ENCODE measurements at places on chromosomes 2 and 18. TPM values are rescaled to one million over a fixed set of nuclear protein-coding genes. Genes with fewer than 3 reads are reported as not detected.

Gene PRSS56
- not detected for total RNA-seq

Gene ATOH8
- 7.5 TPM for total RNA-seq

Gene SP140
- total RNA-seq = not detected

Gene HOXD13
- not detected for total RNA-seq

Gene IWS1
- 34.9 TPM for total RNA-seq

Gene IL36RN
- not detected for total RNA-seq

Gene PROC
- 0.44 TPM for total RNA-seq

DNA sequence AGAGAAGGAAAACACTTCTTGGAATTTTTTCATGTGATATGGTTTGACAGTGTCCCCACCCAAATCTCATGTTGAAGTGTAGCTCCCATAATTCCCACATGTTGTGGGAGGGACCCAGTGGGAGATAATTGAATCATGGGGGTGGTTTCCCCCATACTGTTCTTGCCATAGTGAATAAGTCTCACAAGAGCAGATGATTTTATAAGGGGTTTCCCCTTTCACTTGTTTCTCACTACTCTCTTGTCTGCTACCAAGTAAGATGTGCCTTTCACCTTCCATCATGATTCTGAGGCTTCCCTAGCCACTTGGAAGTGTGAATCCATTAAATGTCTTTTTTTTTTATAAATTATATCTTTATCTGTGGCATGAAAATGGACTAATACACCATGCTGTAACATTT is 250.7 kb downstream of the LPIN1 start:
- DNase-seq = no peak

- no peak for DNase-seq
These were observed 156.8 kb downstream of the VAPA start for GRCh38 chr18:10070561-10071000.

DNA sequence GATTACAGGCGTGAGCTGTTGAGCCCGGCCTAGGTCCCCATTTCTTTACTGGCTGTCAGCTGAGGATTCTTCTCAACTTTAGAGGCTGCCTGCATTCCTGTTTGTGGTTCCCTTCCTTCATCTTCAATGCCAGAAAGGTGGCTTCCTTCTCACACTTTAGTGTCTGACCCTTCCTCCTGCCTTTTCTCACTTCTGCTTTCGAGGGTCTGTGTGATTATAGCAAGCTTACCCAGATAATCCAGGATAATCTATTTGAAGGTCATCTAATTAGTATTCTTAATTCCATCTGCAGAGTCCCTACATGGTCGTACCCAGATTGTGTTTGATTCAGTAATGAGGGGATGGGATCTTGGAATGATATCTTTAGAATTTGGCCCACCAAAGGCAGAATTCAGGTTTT is 157.4 kb downstream of the TANC1 start:
- DNase-seq = no peak

DNA sequence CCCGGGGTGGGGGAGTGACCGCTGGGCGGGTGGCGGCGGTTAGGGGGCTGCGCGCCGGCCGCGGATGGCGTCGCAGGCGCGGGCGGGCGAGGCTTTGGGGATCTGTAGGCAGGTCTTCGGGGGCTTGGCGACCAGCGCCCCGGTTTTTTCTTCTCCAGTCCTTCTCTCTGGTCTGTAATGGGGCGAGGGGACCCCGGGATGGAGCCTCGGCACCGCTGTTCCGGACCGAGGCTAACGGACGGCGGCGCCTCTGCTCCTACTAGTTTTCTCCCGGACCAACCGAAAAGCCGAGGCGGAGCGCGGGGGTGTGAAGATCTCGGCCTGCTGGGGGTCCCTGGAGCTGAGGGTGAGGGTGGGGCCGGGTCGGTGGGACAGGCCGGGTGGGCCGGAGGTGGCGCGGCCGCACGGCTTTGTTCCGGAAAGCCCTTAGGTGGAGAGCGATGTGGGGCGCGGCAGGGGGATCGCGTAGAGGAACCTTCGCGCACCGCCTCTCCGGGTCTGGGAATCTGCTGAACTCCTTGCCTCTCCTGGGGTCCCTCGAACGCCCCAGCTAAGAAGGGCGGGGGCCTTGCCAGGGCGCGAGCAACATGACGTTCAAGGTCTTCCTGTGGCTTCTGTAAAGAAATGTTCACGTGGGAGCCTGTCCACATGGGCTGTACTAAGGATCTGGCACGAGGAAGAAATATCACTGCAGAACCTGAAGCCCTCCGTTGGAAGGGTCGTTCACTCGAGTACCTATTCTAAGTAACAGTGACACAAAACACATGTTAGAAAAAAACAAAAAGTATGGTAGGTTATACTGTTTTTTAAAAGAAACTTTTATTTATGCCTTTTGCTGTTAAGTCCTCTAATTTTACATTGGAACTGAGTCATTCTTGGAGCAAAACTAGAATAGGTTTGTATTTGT is 861 bp downstream of the SLC39A10 start:
- DNase-seq = peak; percentile 82

DNA sequence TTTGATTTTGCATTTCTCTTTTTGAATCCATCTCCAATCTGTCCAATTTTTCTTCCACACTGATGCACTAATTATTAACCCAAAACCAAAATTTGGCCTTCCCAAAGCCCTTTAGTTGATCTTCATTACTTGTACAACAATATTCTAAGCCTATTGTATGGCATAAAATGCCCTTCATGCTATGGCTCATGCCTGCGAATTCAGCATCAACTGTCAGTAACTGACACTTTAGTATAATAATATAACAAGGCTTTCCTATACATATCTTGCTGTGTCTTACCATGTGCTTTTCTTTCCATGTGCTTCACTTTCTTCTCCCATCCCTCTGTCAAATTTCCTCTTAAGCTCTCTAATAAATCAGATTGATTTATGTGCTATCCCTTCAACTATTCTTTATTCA is 154.0 kb upstream of the TFPI start:
- no peak for DNase-seq

GRCh38 chr2:157735532-157735931 is 106.9 kb upstream of the ACVR1C start:
- no peak for DNase-seq

DNA sequence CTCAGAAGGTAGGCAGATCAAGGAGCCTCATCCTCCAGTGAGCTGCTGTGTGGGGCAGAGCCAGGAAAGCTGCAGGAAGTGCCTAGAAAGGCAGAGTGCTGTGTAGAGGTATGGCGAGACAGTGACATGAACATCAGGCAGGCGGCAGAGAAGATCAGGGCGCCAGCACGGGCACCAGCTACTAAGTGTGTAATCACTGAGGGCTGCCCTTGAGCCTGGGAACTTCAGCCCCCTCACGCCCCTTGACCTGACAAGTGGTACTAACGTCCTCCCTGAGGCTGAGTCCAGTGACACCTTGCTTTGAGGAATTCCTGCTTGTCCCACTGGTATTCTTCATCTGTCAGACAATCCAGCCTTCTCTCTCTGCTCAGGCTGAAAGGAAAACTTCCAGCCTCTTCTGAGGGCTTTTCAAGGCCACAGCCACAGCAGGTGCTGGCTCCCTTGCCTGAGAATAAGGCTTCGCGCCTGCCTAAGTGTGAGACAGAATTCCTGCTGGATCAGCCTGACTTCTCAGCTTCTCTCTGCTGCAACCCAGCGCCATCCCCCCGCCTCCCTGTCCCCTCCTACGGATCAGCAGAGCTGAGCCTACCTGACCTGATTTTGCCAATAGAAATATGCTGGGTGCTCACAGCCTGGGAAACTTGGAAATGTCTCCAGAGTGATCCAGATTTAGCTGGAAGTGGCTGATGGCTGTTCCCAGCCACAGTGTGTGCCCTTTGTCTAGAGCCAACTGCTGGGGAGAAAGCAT is 148.0 kb downstream of the SMAD7 start:
- no peak for DNase-seq

GRCh38 chr2:180562378-180562777 is 418.0 kb upstream of the UBE2E3 start:
- DNase-seq = no peak

DNA sequence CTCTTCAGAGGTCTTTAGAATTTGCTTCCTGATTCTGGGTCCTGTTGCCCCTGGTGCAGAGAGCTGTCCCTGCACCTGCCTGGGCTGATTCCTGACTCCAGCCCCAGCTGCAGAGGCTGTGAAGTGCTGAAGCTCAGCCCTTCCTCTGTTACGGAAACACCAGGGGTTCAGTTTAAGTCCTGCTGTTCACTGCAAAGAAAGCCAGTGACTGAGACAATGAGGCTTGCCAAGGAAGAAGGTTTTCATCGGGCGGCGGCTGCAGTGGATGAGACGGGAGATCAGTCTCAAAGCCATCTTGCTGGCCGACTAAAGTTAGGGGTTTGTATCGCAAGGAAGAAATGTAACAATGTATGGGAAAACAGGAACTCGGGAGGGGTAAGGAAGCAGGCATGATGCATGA is 142.4 kb upstream of the ZNF236 start:
- no peak for DNase-seq

DNA sequence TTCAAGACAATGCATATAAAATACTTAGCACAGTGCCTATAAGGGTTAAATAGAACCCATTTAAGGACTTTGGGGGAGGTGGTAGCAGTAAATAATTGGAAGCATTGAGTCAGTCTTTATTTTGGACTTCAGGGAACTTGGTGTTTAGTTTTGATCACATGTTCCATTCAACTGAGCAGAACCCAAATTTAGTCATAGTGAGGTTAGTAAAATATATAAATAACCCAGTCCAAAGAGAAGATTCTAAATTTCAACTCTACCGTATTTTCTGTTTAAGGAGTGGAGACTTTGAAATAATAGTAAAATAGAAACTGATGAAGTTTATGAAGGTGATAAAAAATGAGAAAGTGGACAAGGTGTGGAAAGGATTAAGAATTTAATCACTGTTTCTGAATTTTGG is 19.7 kb downstream of the TWSG1 start:
- DNase-seq = no peak

DNA sequence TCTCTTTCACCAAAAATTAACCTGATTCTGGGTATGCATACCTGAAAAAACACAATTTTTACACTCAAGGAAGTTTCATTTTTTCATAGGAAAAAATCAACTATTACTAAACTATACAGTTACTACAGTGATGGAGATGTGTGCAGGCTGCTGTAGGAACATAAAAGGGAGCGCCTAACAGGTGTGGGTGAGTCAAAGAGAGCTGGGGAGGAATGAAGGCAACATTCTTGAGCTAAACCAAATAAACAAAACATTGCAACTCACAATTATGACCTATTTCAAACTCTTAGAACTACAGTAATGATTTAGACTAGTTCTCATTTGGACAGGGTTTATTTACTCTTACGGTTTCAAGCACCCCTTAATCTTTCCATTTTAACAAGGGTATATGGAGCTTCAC is 13.4 kb upstream of the CLASP1 start:
- no peak for DNase-seq

- no peak for DNase-seq
These were observed 13.5 kb downstream of the SLC30A3 start for GRCh38 chr2:27249159-27249890.

GRCh38 chr18:75036917-75037688 is 171.8 kb downstream of the PTGR3 start:
- DNase-seq = no peak

GRCh38 chr18:50586710-50587109 is 26.8 kb downstream of the MAPK4 start:
- no peak for DNase-seq

GRCh38 chr18:37440206-37440605 is 125.4 kb downstream of the CELF4 start:
- no peak for DNase-seq

DNA sequence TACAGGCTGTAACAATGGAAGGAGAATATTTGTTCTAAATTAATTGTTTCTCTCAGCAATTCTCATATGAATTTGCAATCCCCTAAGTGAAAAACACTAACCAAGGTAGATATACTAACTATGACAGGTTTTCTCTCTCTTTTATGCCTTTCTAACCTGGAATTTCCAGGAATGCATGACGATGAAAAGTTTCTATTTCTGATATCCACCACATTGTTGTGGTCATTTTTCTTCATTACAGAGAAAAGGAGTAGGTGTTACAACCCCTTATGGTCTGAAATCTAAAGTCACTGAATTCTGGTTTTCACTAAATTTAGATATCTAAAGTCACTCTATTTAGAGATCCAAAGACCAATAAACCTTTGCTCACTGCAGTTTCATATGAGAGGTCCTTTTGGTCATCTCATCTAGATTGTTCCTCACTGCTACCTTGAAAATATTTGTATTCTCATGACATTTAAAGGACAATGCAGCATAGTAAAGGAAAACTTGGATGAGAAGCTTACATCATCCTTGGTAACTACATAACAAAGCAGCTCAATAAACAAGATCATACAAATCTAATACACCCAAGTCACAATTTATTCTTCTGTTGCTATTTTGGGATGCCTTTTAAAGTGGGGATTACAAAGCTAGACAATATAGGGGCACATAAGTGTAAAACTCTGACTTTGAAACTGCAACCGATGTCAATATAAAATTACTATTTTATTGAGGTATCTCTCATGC is 85.8 kb downstream of the TCF4 start:
- DNase-seq = no peak

GRCh38 chr2:20596973-20597859 is 53.7 kb downstream of the HS1BP3 start:
- no peak for DNase-seq

- no peak for DNase-seq
These were observed 88.1 kb upstream of the AGAP1 start for GRCh38 chr2:235405612-235406361.

DNA sequence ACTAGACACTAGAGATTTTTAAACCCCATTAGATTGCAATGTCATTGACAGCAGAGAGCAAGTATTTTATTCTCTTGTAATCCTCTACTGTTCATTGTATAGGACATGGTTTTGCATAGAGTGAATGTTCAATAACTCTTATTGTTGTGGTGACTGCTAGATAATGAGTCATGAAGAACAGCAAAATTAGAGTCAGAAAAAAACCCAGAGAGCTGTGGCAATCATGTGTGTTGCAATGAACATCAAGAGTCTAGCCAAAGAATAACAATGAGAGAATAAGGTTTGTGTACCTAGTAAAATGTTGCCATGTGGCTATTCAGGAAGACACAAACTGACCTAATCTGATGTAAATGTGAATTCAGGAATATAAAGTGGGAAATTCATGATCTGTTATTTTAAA is 684.0 kb downstream of the DSC3 start:
- DNase-seq = no peak

DNA sequence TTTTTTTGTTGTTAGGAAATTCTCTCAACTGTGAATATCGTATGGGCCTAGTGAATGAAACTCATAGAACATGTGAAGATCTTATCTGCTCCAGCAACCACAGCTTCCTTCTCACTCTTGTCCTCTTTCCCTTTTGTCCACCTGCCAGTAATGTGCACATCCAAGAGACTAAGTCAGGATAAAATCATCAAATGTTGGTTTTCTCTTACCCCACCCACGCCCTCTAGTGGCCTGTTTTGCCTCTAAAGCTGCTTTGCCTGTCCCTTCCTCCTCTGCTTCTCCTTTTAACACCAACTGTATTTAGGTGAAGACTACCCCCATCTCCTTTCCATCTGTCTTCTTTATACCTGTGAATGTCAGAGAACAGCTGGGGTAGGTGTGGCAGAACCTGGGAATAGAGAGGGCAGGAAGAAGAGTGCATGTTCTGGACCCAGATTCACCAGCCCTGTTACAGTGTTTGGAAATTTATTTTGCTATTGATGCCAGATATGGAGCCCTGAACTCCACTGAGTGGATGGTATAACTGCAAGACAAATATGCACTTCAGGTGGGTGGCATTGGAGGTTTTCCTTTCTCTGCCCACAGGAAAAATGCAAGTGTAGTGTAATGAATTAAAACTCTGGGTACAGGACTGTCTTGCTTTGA is 8.4 kb upstream of the MGAT5 start:
- DNase-seq = peak; percentile 56
